ENCODE measurements at places on chromosomes 7 and 10.

DNA sequence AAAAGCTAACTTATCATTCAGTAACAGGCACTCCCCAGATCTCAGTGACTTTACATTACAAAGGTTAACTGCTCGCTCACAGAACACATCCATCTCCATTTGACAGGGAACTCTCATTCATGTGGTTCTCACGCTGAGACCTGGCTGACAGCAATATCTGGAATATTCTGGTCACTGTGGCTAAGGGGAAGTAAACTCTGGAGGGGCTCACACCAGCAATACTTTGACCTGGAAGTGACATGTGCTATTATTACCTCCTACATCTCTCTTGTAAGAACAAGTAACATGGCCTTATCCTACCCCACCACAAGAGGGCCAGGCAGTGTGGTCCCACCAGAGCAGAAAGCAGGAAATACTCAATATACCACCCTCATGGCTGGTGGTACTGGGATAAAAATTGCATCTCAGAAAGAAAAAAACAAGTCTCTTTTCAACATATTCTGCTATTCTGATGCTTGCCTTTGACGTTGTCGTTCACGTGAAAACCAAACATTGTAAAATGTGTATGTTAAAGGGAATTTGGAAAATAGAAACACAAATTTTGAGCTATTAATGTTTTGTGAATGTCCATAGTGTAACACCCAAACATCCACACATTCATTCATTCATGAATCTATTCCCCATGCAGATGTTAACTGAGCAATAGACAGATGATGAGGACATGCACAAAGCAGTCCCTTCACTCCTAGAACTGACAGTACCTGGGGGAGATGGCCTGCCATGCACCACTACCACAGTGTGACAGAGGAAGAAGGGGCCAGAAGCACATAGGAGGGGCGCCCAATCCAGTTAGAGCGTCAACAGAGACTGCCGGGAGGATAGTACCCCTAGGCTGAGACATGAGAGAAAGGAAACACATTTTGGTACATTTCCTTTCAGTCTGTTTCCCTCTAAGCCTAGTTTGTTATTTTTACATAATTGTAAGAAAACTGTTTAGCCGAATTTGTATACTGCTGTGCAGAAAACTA is 166.0 kb upstream of the SP4 start:
- H3K27me3 ChIP-seq: no peaks in the 10 kb centered on the region
- no peak for DNase-seq
- no peaks in the 10 kb centered on the region for H3K4me1 ChIP-seq
- no peak overlapping the region for H3K27ac ChIP-seq
- H3K36me3 ChIP-seq: no peaks in the 10 kb centered on the region
- no peak overlapping the region for H3K4me3 ChIP-seq

GRCh38 chr10:75470901-75471300 is 39.5 kb downstream of the LRMDA start:
- H3K27me3 ChIP-seq: no peaks in the 10 kb centered on the region
- DNase-seq: no peak
- no peak overlapping the region for H3K27ac ChIP-seq
- no peak overlapping the region for H3K4me3 ChIP-seq

- no peak overlapping the region for H3K4me3 ChIP-seq
- H3K27me3 ChIP-seq: no peaks in the 10 kb centered on the region
- no peak for DNase-seq
Measured at GRCh38 chr7:2049782-2050510, 182.8 kb downstream of the MAD1L1 start.

DNA sequence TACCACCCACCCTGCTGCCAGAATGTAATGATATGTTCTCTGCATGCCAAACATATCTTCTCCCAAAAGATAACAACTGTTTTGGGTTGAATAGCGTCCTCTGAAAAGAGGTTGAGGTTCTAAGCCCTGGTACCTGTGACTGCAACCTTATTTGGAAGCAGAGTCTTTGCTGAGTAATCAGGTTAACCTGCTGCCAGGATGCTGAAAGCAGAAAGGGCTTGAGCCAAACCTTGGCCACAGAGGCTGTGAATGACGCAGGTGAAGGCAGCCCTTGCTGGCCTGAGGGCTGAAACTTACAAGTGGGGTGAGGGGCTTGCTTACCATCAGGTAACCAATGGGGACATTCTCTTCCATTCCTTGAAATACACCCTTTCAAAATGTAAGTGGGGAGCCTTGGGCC is 151.8 kb upstream of the RHEB start:
- H3K27ac ChIP-seq: no peak overlapping the region
- no peaks in the 10 kb centered on the region for H3K27me3 ChIP-seq
- H3K4me3 ChIP-seq: no peak overlapping the region

GRCh38 chr7:100430493-100431285 is 1.1 kb downstream of the MEPCE start:
- peaks cover 20% of the 10 kb centered on the region for H3K36me3 ChIP-seq
- DNase-seq: no peak
- H3K27me3 ChIP-seq: no peaks in the 10 kb centered on the region
- peaks cover 24% of the 10 kb centered on the region for H3K4me1 ChIP-seq
- H3K4me3 ChIP-seq: peak overlapping the region; percentile 81

DNA sequence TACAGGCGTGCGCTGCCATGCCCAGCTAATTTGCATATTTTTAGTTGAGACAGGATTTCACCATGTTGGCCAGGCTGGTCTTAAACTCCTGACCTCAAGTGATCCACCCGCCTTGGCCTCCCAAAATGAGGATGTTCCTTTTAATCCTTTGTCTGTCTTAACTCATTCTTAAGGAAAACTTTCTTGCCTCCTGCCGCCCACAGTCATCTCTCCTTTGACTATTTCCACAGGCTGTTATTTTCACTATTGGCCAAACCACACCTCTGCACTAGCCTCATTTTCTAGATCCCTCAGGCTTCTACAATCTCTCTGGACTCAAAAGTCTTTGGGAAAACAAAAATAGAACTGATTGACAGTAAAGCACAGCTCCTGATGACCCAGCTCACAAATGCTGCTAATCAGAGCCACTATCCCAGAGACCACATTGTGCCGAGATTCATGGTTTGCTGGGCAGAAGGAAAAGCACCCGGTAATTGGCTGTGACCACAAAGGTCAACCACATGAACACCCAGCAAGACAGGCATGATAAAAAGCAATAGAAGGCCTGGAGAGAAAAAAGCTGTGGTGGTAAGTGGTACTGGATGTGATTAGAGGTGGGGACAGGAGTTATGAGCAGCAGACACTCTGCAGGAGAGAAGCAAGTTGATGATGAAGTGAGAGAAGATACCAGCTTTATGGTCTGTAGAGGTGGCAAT is 44.1 kb upstream of the ZNRF2 start:
- H3K27me3 ChIP-seq: no peaks in the 10 kb centered on the region
- no peak for DNase-seq
- no peak overlapping the region for H3K4me3 ChIP-seq
- peaks cover 13% of the 10 kb centered on the region for H3K4me1 ChIP-seq

DNA sequence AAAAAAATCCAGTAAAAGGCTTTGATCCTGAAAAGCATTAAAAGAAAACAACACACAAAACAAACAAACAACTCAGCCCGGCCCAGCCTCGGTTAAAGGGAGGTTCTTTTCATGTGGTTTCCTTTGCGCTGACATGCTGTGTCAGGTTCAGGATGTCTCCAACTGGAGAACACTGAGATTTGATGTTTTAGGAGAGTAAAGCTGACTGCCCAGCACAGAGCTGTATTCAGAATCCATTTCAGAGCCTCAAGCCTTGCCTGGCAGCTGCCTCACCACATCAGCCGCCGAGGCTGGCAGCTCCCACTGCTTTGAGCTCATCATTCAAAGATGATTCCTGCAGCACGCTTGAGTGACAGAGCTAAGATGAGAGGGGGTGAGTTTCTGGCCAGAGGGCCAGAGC is 205.8 kb upstream of the LYZL1 start:
- H3K4me1 ChIP-seq: no peaks in the 10 kb centered on the region
- H3K27me3 ChIP-seq: no peaks in the 10 kb centered on the region
- no peak overlapping the region for H3K4me3 ChIP-seq
- H3K27ac ChIP-seq: no peak overlapping the region
- H3K36me3 ChIP-seq: no peaks in the 10 kb centered on the region
- no peak for DNase-seq

DNA sequence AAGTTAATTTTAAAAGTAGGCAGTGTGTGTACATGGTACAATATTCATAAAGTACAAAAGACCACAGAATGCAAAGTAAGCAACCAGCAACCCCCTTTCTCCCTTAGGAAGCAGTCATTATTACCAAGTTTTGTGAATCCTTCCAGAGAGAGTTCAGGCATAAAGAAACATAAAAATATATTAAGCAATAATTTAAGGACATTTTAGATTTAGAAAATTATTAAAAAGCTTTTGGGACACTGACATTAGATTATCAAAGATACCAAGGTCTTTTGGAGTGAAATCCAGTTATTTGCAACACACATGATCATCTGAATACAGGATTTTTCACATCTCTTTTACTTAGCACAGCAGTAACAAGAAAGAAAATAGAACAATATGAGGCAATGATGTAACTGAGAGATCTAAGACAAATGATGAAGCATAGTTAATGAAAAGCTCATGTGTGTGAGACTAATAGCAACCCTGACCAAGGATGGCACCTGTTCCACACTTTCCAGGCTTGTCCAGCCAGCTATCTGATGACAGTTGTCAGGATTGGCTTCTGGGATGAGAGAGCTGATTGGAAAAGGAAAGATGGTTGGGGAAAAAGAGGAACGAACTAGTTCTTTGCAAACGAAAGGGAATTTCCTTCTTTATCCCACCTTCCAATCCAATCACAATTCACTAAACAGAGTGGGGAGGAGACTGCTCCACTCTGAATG is 115.5 kb upstream of the LAMB4 start:
- H3K36me3 ChIP-seq: no peaks in the 10 kb centered on the region
- DNase-seq: no peak
- no peaks in the 10 kb centered on the region for H3K27me3 ChIP-seq
- H3K27ac ChIP-seq: no peak overlapping the region
- H3K4me1 ChIP-seq: no peaks in the 10 kb centered on the region

GRCh38 chr10:96814264-96814663 is 17.8 kb upstream of the LCOR start:
- no peaks in the 10 kb centered on the region for H3K36me3 ChIP-seq
- no peak overlapping the region for H3K27ac ChIP-seq
- H3K27me3 ChIP-seq: no peaks in the 10 kb centered on the region

DNA sequence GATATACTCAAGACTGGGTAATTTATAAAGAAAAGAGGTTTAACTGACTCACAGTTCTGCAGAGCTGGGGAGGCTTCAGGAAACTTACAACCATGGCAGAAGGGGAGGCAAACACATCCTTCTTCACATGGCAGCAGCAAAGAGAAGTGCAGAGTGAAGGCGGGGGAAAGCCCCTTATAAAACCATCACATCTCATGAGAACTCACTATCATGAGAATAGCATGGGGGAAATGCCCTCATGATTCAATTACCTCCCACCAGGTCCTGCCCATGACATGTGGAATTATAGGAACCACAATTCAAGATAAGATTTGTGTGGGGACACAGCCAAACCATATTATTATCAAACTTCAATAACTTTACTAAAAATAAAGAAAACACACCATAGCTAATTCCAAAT is 30.4 kb upstream of the JAZF1 start:
- no peaks in the 10 kb centered on the region for H3K36me3 ChIP-seq
- no peak overlapping the region for H3K4me3 ChIP-seq
- H3K27me3 ChIP-seq: no peaks in the 10 kb centered on the region
- no peaks in the 10 kb centered on the region for H3K4me1 ChIP-seq
- no peak for DNase-seq

- no peaks in the 10 kb centered on the region for H3K27me3 ChIP-seq
- peak overlapping the region; percentile 62 for H3K27ac ChIP-seq
- H3K36me3 ChIP-seq: no peaks in the 10 kb centered on the region
- no peak for DNase-seq
Measured at GRCh38 chr7:73887762-73888161, 26.8 kb downstream of the TMEM270 start.

GRCh38 chr10:15305161-15305560 is 65.9 kb downstream of the FAM171A1 start:
- no peaks in the 10 kb centered on the region for H3K36me3 ChIP-seq
- no peak overlapping the region for H3K4me3 ChIP-seq
- DNase-seq: no peak
- no peaks in the 10 kb centered on the region for H3K27me3 ChIP-seq
- no peaks in the 10 kb centered on the region for H3K4me1 ChIP-seq

- DNase-seq: no peak
- H3K4me1 ChIP-seq: peaks cover 24% of the 10 kb centered on the region
- H3K4me3 ChIP-seq: no peak overlapping the region
Measured at GRCh38 chr10:88254091-88254490, 329.0 kb downstream of the RNLS start.

DNA sequence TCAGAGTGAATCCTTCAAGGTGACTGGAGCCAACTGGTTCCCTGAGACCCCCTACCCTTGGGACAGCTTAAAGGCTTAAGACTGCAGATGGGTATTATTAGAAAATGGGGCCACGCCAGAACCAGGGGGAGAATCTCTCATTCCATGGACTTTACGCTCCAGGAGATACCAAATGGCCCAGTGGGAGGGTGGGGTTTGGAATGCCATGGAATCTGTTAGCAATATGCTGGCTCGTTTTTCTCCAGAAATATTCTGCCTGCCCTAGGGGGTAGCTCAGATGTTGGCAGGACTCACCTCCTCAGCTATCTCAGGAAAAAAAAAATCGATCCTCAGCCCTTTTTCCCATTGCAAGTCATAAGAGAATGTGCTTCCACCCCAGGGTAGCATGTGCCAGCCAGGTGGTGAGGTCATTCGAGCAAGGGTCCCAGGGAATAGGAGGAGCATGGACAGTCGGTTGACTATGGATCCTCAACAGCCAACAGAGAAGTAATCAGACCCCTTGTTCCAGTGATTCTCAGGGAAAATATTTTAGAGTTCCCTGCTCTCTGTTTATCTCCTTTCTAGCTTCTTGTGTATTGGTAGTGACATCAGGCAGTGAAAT is 22.9 kb downstream of the SVIL start:
- H3K27ac ChIP-seq: peak overlapping the region; percentile 29
- no peaks in the 10 kb centered on the region for H3K36me3 ChIP-seq
- no peak for DNase-seq
- H3K27me3 ChIP-seq: no peaks in the 10 kb centered on the region
- H3K4me1 ChIP-seq: peaks cover 37% of the 10 kb centered on the region
- H3K4me3 ChIP-seq: no peak overlapping the region

DNA sequence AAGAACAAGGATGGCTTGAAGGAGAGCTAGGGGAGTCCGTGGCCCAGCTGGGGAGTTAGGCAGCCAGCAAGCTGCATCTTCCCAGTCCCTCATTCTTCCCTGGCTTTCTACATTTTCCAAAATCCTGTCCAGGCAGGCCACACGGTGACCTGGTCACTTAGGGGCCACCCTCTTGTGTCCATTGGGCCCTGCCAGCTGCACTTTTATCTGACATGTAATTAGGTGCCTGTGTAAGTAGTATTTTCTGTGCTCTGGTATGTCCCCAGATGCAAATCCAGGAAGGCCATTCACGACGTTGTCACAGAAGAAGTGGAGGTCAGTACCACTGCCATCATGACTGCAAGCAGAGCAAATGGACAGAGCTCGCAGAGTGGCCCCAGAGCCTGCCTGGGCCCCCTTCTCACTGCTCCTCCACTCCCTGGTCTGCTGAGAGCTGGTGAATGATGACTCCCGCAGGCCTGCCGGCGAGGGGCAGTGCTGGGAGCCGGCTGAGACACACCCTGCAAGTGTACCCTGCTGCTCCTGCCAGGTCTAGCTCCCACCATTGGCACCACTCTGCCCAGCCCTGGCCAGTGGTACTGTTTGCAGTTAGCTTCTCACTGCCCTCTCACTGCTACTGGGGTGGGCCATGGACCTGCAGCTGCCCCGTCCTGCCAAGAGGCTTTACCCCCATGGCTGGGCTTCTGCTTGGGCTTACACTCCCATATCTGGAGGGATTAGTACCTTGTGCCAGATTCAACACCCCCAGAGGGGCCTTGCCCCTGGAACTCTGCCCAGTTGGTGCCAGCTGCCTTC is 98.2 kb downstream of the GLRX3 start:
- no peak overlapping the region for H3K27ac ChIP-seq
- no peaks in the 10 kb centered on the region for H3K27me3 ChIP-seq
- H3K4me1 ChIP-seq: no peaks in the 10 kb centered on the region
